NCI-H2107 (cell line): ENCODE measurements at places on chromosomes 12 and 14.

DNA sequence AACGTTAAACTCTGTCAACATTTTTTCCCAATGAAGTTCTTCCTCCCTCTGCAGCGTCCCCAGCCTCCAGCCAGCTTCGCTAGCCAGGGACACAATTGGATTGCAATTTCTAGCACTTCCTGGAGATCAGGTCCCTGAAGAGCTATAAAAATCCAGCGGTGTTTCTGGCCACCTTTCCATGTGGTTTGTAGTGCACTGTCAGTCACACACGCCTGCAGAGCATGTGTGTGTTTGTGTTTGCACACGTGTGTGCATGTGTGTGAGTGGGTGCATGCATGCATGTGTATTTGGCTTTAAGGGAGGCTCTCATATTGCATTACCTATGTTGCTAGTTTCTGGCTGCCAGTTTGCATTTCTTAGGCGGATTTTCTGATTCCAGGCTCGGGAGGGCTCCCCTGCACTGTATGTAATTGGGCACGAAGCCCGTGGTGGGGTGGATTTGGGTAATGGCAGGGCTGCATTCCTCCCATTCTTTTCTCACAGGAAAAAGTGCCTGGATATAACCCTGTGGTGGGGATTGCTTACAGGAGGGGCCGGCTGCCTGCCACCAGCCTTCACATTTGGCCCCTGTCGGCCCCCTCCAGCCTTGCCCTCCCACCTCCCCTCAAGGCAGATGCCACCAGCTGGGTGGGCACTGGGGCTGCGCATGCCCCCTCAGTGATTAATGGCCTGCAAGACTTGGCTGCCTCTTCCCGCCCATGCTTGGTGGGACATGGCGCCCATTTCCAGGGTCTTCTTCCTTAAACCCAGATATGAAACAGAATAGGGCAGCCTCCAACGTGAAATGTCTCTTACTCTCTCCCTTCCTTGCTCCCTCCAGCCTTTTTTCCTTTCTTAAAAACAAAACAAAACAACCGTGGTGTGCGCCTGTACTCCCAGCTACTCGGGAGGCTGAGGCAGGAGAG, 74.0 kb downstream of the TSPAN9 start:
- no peak for DNase-seq

- DNase-seq = no peak
Observed at GRCh38 chr14:102737402-102738372, 39.6 kb upstream of the TRAF3 start.

DNA sequence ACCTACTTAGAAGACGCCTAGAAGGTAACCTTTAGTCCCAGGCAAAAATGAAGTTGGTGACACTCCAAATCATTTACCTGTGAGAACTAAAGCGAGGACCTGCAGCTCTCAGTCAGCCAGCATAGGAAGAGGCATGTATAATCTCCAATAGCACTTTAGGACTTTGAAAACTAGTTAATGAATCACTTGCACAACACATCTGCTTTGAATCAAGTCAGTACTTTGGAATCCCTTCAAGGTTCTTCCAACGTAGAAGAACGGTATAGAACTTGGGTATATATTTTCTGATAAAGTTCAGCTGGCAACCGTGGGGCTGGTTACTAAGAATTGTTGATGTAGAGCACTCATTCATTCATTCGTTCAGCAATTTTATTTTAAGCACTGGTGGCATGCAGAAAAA, 251.9 kb downstream of the TMEM132D start:
- no peak for DNase-seq

GRCh38 chr14:23069413-23069806, 12.1 kb upstream of the CDH24 start:
- DNase-seq = no peak

- DNase-seq = no peak
Observed at GRCh38 chr14:22478247-22478646, 110.8 kb downstream of the DAD1 start.

- DNase-seq = no peak
Observed at GRCh38 chr14:85604714-85605113, 74.8 kb downstream of the FLRT2 start.

GRCh38 chr12:108375986-108376663, 37.0 kb upstream of the CMKLR1 start:
- DNase-seq = no peak

- DNase-seq = no peak
Observed at GRCh38 chr12:54565986-54566544, 16.7 kb downstream of the PDE1B start.

- DNase-seq = no peak
Observed at GRCh38 chr14:76768671-76769500, 7.6 kb downstream of the VASH1 start.

DNA sequence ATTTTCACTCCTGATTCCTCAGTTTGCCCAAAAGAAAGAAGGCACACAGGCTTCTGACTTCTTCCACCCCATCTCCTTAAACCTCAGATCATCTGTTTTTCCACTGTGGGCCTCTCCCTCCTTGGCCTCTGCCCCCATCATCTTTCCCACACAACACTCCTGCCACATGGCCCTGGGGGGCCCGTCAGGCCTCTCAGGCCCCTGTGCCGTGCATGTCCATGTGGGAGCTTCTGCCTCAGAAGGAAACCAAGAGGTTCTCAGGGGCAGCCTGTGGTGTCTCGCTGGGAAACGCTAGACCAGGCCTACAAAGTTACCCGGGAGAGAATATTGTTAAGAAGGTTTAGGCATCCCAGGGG, 8.0 kb downstream of the KLHL33 start:
- DNase-seq = no peak
